ENCODE measurements at places on chromosomes 2 and 18.

- no peak for DNase-seq
Measured at GRCh38 chr18:77395953-77396352, 146.3 kb downstream of the GALR1 start.

DNA sequence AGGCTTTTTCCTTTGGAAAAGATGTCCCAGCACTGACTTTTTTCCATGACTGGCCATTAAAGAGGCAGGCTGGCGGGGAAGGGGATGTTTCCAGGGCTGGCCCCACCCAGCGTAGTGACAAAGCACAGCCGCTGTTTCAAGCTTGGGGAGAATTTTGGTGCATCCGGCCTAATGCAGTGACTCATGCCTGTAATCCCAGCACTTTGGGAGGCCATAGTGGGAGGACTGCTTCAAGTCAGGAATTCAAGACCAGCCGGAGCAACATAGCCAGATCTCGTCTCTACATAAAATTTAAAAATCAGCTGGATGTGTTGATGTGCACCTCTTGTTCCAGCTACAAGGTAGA, 78.0 kb upstream of the SH3BP4 start:
- no peak for DNase-seq

- no peak for DNase-seq
Measured at GRCh38 chr2:19330436-19330835, 28.0 kb downstream of the OSR1 start.

DNA sequence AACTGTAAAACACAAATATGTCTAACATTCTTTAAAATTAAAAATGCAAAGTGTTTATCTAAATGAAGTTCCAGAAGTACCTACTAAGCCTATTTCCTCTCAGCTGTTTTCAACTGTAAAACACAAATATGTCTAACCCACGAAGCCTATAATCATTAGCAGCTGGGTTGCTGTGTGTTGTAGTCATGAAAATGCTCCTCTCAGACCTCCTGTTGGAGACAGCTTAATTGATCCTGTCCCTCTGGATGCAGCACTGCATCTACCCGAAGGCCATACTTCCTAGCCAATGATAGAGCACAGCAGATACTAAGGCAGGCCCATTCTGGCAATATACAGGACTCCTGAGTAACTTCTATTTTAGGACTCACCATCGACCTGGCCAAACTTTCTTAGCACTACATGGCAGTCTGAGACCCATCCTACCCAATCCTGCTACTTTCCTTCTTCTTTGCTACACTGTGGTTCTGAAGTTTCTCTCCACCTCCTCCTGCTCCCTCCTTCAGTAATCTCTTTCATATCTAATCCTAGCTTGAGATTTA, 92.5 kb upstream of the RBBP8 start:
- no peak for DNase-seq

GRCh38 chr18:35029103-35029502, 12.1 kb upstream of the MAPRE2 start:
- DNase-seq, result no peak

DNA sequence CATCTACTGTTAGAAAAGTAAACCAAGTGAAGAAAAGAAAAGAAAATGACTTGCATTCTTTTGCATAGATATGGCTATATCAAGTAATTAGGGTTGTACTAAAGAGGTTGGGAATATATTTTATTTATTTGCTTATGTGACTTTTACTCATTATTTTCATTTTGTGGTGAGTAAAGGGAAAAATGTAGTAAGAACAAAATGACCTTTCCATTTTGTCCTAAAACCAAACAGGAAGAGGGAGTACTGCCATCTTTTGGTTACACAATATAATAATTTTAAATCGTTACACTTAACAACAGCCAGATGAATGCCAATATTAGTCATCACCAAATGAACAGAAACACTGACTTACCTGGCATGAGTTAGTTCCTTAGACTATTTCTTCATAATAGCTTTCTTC, 47.3 kb upstream of the NDUFV2 start:
- no peak for DNase-seq

DNA sequence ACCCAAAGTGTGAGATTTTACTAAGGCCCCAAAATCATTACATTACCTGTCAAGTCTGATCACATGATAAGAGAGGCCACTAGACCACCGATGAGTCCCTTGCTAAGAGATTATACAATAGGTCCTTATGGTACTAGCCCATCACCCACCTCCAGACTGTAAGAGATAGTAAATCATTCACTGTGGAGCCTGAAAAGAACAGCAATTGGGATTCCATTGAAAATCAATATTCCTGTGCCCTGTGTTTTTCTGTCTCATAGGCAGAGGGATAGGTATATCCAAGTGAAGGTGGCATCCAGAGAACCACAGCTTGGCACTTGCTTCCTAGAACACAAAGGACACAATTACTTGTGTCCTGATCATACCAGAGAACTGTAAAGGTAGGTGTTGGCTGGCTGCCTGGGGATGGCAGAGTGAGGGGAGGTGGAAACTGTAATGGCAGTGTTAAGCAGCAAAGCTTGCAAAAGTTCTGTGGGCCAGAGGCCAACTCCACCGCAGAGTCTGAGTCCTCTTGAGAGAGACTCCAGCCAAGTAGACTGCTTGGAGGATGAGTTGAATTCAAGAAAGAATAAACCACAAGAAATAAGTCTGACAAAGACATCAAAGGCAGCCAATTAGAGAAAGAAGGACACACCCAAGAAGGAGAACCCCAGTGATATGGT, 102.0 kb upstream of the PIEZO2 start:
- no peak for DNase-seq

- no peak for DNase-seq
Measured at GRCh38 chr2:20330192-20330591, 20.5 kb downstream of the PUM2 start.

GRCh38 chr2:171281110-171281509, 120.4 kb upstream of the TLK1 start:
- DNase-seq, result no peak

DNA sequence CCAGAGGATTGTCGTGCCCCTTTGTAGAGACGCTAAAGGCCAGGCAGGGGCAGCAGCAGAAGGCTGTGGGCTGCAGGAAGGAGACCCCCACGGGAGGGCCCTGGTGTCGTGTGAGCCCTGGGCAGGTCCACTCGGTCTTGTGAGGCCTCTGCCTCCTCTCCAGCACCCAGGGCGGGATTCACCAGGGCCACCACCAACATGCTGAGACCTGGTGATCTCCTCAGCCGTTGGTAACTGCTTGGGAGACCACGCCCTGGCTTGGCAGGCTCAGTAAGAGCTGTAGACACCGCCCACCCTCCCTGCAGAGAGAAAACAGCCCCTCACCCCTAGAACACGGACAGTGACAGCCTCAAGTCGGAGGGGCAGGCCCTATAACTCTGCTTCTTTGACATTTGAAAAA, 21.1 kb downstream of the MBP start:
- DNase-seq, result no peak

GRCh38 chr2:8753609-8754008, 71.8 kb downstream of the ID2 start:
- no peak for DNase-seq

- DNase-seq, result no peak
Measured at GRCh38 chr2:115624332-115624731, 1181.9 kb downstream of the DPP10 start.

- no peak for DNase-seq
Measured at GRCh38 chr2:240568678-240569522, 616 bp downstream of the RNPEPL1 start.

DNA sequence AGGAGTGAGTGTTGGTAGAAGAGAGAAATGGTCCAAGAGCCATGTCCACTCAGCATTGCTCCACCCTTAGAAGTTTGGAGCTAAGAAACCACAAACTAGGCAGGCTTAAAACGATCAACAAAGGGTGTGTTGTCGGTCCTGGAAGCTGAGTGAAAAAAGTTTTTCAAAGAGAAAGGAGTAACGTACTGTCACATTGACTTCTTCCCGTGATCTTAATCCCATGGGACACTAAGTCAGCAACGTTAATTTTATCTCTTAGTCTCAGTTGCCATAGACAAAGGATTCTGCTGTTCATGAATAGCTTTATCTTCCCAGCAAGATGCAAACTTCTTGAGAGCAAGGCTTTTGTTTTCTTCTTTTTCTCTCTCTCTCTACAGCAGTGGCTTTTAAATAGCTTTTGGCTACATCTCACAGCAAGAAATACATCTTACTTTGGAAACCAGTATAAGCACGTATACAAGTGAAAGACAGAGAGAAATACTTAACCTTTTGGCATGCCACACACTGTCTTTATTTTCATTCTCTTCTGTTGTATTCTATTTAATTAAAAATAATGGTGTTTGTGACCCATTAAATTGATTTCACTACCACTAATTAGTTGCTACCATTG, 377.4 kb downstream of the TGIF1 start:
- DNase-seq, result no peak

- no peak for DNase-seq
Measured at GRCh38 chr2:68103030-68103708, 40.4 kb upstream of the C1D start.

GRCh38 chr18:37270038-37270665, 295.4 kb downstream of the CELF4 start:
- DNase-seq, result peak; percentile 26

DNA sequence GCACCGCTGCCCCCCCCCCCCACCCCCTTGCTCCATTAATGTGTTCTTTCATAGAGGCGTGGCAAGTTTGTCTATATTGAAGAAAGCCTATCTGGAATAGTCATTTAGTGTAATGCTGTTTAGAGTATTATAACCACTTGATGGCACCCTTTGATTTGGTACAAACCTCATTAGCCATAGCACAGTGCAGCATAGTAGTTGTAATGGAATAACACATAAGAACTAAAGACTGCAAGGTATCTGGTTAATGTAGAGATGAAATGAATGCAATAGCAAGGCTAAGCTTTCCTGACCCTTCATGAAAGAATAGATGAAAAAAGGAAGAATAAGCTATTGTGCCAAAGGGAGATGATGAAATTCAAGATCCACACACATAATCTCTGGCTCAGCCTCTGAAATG, 81.9 kb downstream of the EHBP1 start:
- no peak for DNase-seq

DNA sequence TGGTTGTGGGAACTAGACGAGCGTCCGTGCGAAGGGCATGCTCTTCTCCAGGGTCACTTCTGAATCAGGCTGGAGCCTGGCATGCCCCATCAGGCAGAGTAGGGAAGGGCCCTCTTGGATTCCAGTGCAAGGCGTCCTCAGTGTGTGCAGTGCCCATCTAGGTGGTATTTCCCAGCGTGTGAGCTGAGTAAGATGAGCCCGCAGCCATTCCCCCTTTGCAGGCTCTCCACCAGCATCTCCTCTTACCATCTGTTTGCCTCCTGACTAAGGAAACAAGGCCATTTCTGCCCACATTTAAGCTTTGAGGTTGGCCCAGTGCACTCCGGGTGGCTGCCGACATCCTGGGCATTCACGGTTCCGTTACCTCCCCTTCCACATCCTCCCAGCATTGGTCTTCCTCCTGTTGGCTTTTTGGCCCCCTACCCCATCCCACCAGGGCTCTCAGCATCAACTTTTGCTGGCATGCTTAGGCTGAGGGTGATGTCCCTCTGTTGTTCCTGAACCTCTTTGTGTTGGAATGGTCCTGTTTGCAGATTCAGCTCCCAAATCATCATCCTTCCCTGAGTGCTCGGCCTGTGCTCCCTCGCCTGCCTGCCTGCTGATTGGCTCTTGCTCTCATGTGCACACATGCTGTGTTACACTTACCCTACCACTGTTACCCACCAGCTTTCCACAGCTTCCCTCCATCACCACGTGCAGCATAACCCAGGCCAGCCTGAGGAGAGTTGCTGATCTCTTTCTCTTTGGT, 11.8 kb downstream of the CEP68 start:
- DNase-seq, result no peak

DNA sequence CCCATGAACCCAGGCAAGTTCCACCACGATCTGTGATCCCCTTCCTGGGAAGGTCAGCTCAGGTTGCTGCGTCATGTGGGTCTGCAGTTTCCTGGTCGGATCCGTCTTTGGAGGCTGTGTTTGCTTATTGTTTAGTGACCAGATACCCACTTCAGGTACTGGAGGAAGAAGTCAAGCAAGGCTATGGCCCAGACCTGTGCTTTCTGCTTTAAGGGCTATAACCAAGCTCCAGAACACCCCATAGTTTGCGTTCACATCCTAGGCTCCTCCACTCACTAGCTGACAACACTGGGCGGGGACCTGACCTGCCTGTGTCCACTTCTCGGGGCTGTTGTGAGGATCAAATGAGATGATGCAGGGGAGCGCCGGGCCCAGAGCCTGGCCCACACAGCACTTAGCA, 44.0 kb downstream of the MAL start:
- DNase-seq, result no peak

DNA sequence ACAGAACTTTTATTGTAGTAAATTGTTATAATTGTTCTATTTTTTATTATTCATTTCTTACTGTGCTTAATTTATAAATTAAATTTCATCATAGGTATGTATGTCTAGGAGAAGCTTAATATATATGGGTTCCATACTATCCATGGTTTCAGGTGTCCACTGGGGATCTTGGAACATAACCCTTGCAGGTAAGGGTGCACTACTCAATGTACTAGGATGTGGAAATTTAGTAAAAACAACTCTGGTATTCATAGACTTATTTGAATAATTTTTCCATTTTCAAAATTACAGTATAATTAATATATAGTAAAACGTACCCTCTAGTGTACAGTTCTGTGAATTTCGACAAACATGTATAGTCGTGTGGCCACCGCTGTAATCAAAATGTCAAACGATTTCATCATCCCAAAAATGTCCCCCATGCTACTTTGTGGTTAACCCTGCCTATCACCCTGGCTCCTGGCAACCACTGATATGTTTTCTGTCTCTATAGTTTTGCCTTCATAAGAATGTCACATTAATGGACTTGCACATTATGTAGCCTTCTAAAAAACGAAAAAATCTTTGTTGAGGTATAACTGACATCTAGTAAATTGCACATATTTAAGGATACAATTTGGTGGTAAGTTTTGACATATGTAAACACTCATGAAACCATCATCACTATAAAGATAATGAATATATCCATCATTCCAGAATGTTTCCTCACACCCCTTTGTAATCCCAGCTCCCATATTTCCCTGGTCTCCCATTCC, 45.7 kb downstream of the ARL5A start:
- DNase-seq, result no peak

- DNase-seq, result no peak
Measured at GRCh38 chr18:34626404-34627136, 83.5 kb upstream of the DTNA start.

GRCh38 chr2:177731384-177731783, 338.8 kb downstream of the AGPS start:
- no peak for DNase-seq

GRCh38 chr2:147382322-147382948, 462.4 kb upstream of the ACVR2A start:
- DNase-seq, result no peak

DNA sequence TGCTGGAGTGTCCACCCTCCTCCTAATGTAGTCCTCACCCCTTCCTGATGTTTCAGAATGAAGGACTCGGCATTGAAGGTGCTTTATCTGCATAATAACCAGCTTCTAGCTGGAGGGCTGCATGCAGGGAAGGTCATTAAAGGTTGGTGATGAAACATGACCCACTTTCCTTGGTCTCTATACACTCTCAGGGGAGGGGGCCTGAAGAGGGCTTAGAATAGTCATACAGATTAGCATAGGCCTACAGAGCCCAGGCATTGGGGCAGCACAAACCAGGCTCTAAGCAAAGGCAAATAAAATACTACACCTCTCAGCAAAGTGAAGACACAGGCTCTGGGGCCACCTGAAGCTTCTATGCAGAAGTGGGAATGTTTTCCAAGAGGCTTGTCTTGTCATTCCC, 1.8 kb downstream of the IL36RN start:
- no peak for DNase-seq

Data from hypothalamus (tissue), 51 donors.